Hematopoietic multipotent progenitor cell treated with erythropoietin and hydrocortisone succinate and interleukin-3 and kit ligand, for 15 days (in vitro differentiated cells): ENCODE measurements at places on chromosomes 12 and 14.

GRCh38 chr12:52186118-52186840 is 5.5 kb downstream of the KRT80 start:
- DNase-seq = no peak

DNA sequence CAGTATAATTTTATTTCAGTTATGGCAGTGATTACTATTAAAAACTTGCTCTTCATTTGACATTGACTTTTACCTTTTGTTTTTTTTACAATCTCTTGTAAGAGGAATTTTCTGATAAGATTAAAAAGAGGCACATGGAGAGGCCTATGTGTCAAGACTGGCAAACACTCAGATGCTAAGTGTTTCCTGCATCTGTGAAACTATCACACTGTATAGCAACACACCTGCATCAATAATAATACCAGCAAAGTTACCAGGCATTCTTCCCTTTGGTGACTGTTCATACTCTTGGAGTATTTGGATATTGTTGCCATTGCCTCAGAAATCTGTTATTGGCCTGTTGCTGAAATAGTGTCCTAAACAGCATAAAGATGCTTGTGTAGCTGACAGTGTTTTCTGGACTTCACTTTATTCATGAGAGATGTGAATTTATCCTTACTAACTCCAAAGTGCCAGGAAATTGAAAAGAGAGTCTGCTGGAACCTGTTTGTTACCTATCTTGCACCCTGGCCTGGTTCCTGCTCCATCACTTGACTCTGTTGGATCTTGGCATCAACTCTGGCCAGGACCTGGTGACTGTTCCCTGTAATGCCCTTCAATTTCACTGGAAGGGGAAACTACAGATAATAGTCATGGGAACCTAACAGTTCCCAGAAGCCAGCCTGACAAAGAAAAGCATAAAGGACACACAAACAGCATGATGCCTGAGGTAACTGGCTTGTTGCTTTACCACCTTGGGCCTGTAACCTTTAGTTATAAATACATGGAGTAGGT is 19.8 kb downstream of the SLC16A7 start:
- no peak for DNase-seq

DNA sequence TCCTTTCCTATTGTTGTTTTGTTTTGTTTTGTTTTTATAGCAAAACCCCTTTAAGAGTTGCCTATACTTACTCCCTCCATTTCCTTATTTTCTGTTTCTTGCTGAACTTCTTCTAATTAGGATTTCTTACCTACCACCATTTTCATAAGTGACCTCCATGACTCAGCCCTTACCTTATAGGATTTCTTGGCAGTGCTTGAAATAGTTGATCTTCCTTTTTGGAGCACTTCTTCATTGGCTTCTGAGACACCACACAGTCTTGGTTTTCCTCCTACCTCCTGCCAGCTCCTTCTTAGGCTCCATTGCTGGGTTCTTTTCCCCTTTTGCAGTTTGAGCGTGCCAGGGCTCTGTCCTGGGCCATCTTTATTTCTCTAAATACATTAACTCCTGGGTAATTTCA is 23.4 kb upstream of the EID3 start:
- no peak for DNase-seq

DNA sequence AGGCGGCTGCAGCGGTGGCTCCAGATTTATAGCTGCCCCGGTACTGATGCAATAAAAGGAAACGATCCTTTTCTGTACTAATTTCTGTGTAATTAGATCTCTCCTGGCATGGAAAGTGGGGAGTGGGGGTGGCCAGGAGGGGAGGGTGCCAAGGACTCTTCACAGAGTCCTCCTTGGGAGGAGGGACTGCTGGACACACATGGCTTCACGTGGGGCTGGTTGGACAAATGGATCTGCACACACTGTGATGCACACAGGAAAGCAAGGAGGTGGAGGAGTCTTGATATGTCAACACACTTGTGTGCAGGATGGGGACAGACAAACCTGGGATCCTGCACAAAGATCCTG is 23.8 kb upstream of the ATP5MC2 start:
- DNase-seq = no peak

DNA sequence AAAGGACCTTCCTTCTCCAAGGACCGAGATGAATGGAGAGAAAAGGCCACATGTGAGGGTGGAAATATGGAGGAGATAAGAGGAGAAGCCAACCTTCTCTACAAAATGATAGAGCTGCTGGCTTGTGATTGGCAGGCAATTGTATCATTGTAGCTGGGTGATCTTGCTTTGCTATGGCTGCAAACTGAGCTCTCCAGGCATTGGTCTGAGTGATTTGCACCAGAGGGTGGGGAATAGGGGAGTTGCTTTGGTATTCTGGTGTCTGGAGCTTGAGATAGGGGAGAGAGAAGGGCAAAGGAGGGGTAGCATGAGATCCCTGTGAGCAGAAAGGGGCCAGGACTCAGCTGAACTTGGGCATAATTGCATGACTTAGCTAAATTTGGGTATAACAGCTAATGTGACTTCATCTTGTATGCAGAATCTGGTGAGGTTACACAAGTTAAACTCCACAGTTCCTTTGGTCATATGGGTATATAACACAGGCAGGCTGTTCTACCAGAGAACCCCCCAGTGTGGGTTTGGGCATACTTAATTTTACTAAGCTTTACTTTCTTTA is 72.0 kb downstream of the FOS start:
- peak; percentile 87 for DNase-seq

GRCh38 chr12:1841586-1842182 is 21.3 kb downstream of the LRTM2 start:
- DNase-seq = no peak

- DNase-seq = no peak
Observed at GRCh38 chr12:31440586-31440985, 114.6 kb upstream of the SINHCAF start.

DNA sequence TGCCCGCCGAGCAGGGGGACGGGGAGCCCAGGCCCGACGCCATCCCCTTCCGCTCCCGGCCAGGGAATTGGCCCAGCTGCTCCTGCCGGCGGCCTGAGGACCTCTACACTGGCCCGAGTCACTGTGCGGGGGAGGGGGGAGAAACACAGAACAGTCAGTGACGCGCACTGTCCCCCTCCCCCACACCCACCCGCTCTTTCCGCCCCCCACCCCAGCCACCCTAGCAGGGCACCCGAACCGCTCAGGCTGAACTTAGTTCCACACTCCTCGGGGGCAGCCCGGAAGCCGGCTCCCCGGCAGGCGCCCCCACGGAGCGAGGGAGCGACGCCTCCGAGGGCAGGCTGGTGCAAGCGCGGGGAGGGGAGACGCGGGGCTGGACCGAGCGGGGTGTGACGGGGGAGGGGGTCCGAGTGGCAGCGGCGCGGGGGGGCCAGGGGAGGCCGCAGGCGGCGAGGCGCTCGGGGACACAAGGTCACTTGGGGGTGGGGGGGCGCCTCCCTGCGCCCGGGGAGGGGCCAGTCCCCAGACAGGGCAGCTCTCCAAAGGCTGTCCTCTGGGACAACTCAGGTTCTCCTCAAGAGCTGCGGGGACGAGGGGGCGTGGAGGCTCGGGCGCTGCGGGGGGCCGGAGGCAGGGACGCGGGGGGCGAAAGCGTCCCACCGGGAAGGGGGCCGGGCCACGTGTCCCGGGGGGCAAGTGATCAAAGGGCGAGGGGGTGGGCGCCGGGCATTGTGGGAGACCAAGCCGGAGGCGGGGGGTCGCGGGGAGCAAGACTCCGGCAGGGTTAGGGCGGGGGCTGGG is 648 bp downstream of the CHD4 start:
- peak; percentile 15 for DNase-seq

DNA sequence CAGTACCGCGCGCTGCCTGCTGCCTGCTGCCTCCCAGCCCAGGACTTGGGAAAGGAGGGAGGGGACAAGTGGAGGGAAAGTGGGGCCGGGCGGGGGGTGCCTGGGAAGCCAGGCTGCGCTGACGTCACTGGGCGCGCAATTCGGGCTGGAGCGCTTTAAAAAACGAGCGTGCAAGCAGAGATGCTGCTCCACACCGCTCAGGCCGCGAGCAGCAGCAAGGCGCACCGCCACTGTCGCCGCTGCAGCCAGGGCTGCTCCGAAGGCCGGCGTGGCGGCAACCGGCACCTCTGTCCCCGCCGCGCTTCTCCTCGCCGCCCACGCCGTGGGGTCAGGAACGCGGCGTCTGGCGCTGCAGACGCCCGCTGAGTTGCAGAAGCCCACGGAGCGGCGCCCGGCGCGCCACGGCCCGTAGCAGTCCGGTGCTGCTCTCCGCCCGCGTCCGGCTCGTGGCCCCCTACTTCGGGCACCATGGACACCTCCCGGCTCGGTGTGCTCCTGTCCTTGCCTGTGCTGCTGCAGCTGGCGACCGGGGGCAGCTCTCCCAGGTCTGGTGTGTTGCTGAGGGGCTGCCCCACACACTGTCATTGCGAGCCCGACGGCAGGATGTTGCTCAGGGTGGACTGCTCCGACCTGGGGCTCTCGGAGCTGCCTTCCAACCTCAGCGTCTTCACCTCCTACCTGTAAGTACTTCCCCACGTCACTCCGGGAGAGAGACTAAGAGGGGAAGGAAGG is at the start of gene LGR5:
LGR5 (plus strand) TSS at position 186 of the 732 bp plus-strand sequence; CDS start at position 469, 283 bp downstream.
- DNase-seq = no peak

DNA sequence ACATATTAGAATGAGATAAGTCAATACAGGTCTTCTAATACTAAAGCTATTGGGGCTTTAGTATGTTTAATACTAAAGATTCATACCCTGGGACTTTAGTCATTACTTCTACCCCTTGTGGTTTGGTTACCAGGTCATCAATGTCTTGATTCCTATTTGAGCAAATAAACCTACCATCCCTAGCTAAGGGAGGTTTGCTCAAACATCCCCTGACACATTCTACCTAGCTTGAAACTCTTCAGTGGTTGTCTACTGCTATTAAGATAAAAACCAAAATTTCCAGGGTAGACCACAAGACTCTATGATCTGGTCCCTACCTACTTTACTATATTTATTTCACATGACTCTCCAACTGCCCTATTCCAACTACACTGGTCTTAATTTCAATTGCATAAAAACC is 7.3 kb upstream of the C2CD5 start:
- no peak for DNase-seq

DNA sequence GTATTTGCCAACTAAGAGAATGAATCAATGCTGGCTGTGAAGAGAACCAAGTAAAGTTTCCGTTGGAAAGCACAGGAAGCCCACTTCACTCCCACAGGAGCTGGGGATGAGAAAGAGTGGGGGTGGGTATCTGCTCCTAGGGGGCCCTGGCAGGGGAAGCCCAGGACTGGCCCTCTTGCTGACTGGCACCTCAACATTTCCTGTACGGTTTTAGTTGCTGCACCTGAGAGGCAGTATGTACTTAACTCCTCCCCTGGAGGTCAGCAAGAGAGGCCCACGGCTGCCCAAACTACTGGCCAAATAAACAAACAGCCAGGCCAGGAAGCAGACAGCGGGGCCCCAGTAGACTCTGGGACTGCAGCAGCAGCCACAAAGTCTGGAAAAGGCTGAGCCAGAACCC is 33.8 kb upstream of the VWF start:
- DNase-seq = no peak

GRCh38 chr14:96863327-96863985 is 66.3 kb downstream of the VRK1 start:
- no peak for DNase-seq

GRCh38 chr14:65173973-65174693 is 71.8 kb upstream of the MAX start:
- DNase-seq = no peak

DNA sequence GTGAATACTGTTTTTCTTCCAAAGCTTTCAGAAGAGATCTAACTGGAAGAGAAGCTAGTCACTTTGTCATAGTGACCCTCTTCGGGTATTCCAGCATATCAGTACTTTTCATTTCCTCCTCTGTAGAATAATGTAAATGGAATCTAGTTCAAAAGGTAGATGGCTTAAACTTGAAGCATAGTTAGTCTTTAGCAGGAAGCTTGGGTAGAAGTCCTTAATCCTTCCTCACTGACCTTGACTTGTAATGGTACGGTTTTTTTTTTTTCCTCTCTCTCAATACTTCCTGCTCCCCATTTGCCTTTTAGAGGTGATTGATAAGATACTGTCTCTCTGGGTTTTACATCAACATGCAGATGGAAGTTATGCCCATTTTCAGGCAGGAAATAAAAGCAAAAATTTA is 1.7 kb downstream of the FBXO34 start:
- peak; percentile 19 for DNase-seq

GRCh38 chr12:2845280-2845679 is 10.4 kb upstream of the NRIP2 start:
- DNase-seq = no peak

DNA sequence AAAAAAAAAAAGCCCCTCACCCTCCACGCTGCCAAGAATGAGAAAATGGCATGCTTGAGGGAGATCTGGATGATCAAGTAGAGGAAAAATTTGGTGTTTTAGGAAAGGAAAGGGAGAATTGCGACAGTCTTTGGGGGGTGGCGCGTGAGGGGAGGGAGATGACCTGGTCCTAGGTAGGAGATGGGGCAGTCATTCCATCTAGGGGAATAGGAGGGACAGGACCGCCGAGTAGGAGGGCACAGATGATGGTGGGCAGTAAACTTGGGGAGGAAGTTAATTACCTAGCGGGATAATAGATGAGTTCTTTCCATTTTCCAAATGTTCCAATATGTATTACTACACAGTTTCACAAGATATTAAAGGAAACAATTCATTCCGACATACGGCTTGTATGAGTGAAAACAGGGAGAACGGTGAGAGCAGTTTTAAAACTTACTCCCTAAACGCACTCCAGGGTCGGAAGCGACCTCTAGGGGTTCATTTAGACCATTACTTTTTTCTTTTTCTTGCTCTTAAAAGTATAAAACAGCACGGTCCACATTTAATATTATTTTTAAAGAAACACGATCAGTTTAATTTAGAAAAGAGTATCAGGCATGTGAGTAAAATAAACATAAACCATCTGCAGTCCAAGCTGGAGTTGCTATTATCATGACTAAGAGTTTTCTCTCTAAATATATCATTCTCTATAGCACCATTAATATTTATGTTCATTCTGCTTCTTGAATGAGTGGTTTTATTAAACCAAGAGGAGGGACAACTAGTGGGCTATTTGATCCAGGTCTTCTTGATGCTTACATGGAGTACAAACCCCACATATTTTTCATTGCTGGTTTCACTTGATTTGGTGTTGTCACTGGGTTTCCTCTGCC is 3.0 kb upstream of the FNTB start:
- DNase-seq = peak; percentile 70

- DNase-seq = peak; percentile 31
Observed at GRCh38 chr14:34227834-34228649, 234.0 kb downstream of the SPTSSA start.

- DNase-seq = no peak
Observed at GRCh38 chr14:88002421-88003075, 2.4 kb upstream of the GPR65 start.

- no peak for DNase-seq
Observed at GRCh38 chr12:100484183-100484886, 10.7 kb downstream of the NR1H4 start.

DNA sequence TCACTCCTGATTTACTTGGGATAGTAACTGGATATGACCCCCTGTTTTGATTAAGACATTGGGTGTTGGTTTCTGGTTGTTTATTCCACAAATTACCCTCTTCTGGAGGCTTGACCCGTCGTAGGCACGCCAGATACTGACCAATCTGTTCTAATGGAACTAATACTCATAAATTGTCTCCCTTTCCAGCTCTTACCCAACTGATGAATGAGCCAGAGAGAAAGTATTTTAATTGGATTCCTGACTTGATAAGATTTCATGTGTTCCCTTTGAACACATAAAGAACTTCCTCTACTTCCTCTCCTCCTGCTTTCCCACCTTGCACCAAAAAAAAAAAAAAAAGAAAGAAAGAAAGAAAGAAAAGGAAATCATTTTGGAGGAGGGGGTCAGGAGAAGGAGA is 340.9 kb downstream of the PCNX1 start:
- no peak for DNase-seq

GRCh38 chr14:60242429-60242828 is 6.6 kb upstream of the PPM1A start:
- DNase-seq = no peak

- no peak for DNase-seq
Observed at GRCh38 chr12:13124656-13125505, 21.4 kb upstream of the GSG1 start.
